A172 (cell line): ENCODE measurements at places on chromosomes 7 and 10. TPM values are rescaled to one million over a fixed set of nuclear protein-coding genes. Genes with fewer than 3 reads are reported as not detected.
A peak's percentile ranks its signal among the peaks of the same experiment; 100 is the strongest.

The EIF3B gene
- total RNA-seq: 228 and 229 TPM in 2 replicates

The LIPN gene
- total RNA-seq: not detected in 2 replicates

The VAX1 gene
- not detected in 2 replicates for total RNA-seq

- no peak for DNase-seq
Observed at GRCh38 chr7:116724560-116725231, 52.7 kb downstream of the MET start.

- peak; percentile 8 for DNase-seq
Observed at GRCh38 chr10:21369697-21370096, 155.8 kb downstream of the SKIDA1 start.

DNA sequence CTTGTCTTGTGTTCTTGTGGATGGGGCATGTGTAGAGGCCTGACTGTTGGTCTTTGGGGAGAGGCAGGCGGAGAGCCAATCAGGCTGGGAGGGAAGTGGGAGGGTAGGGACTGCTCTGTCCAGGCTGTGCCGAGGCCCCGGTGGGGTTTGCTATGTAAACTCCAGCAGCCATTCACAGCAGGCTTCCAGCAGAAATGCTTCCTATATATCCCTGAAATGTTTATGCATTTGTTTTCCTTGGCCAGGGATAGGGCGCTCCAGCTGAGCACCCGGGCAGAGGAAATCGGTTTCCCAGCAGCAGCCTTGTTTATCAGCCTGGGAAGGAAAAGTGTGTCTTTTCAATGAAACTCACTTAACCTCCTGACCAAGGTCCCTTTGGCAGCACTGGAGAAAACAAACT lies 18.3 kb upstream of the AQP1 start:
- DNase-seq: peak; percentile 45
